ENCODE measurements at places on chromosomes 2 and 18.

DNA sequence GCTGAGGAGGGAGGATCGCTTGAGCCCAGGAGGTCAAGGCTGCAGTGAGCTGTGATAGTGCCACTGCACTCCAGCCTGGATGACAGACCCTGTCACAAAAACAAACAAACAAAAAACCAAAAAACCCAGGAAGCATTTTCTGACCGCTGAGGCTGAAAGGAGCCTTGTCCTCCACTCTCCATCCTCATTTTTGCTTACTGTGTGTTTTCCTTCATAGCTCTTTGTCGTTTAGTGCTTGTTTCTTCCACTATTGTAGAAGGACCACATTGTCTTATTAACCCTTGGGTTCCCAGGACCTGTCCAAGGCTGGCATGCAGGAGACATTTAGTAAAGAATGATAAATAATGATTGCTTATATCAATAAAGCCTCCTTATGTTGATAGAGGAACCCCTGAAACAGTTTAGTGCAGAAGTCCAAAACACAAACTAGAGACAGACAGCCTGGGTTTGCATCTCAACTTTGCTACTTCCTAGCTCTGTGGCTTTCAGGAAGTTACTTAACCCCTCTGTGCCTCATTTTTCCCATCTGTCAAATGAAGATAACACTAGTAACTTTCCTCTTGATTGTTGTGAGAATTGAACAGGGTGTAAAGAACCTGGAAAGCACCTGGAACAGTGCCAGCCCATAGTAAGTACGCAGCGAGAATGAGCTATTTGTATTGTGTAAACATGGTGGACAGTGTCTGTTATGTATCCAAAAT is 126.0 kb downstream of the LPIN1 start:
- DNase-seq = no peak

- no peak for DNase-seq
Measured at GRCh38 chr2:207933396-207934065, 91.8 kb downstream of the PLEKHM3 start.

GRCh38 chr2:48414980-48415835 is 114.7 kb upstream of the STON1 start:
- DNase-seq = peak; percentile 18

- no peak for DNase-seq
Measured at GRCh38 chr2:112962308-112963175, 15.3 kb upstream of the IL36G start.

DNA sequence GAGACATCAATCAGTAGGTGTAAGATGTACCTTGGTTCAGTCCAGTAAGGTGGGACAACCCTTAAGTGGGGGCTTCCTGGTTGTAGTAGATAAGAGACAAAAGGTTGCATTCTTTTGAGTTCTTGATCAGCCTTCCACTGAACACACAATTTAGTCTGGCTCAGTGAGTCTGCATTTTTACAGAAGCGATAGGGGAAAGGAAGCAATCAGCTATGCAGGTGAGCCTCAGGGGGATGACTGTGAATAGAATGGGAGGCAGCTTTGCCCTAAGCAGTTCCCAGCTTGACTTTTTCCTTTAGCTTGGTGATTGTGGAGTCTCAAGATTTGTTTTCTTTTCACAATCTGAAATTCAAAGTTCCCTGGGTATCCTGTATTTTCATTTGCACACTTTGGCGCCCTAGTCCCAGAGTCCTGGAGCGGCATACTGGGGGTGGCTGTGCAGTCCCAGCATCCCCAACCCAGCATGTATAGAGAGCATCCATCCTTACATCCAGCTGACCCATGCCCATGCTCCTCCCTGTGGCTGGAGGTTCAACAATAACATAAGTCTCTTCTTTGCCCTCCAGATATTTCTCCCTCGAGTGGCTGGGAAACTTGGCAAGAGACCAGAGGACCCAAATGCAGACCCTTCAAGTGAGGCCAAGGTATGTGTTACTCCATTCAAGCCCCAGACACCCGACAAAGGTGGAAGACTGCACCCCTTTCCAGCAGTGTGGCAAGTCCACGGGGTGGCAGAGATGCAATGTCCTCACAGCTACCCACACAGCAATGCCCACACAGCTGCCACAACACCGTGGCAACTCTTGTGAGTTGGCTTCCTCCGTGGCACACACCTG is 20.1 kb upstream of the PRLH start:
- no peak for DNase-seq

DNA sequence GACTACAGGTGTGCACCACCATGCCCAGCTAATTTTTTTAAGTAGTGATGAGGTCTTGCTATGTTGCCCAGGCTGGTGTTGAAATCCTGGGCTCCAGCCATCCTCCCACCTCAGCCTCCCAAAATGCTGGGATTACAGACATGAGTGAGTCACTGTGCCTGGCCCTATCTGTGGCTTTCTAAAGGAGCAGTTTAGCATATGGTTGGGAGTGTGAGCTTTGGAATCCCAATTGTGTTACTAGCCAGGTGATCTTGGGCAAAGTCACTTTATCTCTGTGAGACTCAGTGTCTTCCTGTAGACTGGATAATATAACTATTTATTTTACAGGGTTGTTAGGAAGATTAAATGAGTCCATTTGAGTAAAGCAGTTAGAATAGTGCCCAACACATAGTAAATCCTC is 19.8 kb upstream of the SMAD4 start:
- no peak for DNase-seq

GRCh38 chr2:60335533-60336237 is 217.8 kb downstream of the BCL11A start:
- no peak for DNase-seq

GRCh38 chr2:181586569-181587081 is 70.3 kb downstream of the CERKL start:
- no peak for DNase-seq

GRCh38 chr2:208033701-208034502 is 8.6 kb upstream of the PLEKHM3 start:
- peak; percentile 54 for DNase-seq

DNA sequence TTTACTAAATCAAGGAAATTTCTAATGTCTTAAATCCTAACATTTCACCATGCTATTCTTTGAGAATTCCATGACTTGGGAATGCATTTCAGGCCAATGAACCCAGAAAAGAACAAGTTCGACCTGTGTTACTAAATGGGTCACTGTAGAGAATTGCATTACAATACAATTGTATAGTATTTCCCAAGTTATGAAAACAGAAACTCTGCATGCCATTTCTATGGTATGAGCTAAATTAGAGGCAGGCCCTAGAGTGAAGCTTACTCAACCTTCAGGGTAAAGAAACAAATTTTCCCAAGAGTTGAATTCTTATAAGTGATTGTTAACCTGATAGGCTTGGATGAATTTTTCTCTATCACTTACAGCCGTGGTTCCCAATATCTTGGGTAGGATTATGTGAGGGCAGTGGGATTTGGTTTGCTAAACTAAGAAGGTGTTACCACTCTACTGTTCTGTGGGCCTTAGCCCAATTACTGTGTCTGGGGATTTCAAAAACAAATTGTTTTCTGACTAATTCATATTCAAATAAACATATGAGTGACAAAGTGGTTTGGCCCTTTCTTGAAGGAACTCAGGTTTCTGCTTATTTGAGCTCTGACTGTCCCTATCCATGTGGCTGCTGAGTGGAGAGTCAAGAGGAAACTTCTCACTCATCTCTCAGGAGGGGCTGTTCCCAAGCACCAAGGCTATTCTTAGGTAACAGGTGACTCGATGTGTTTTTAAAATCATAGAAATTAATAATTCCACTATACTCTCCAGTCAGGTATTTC is 11.2 kb upstream of the SERPINB7 start:
- no peak for DNase-seq

DNA sequence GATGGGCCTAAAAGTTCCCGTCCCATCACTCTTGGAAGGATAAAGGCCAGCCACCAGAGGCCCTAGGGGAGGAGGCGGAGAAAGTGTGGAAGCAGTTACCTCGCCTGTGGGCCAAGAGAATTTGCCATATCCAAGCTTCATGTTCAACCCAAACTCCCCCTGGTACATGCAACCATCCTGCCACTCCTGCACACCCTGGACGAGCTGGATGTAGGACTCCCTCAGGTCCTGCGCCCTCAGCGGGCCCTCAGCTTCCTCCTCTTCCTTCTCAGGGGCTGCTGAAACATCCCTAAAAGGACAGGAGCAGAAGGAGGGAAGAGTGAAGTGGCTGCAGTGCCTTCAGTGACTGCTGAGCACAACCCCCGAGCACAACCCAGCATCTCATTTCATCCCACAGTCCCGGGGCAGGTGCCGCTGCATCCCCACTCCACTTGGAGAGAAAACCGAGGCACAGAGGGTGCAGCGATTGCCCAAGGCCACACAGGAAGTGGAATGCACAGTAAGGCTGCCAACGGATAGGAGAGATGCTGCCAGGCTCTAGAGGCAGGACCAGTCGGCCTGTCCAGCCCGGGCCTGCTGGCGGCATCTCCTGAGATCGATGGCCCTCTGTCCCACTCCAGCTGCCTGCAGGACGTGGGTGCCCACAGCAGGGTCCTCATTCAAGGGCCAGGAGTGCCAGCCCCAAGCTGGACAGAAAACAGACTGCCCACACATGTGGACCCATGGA is 2.9 kb downstream of the ANKMY1 start:
- DNase-seq = no peak

- DNase-seq = no peak
Measured at GRCh38 chr18:5746844-5747243, 148.5 kb downstream of the TMEM200C start.

DNA sequence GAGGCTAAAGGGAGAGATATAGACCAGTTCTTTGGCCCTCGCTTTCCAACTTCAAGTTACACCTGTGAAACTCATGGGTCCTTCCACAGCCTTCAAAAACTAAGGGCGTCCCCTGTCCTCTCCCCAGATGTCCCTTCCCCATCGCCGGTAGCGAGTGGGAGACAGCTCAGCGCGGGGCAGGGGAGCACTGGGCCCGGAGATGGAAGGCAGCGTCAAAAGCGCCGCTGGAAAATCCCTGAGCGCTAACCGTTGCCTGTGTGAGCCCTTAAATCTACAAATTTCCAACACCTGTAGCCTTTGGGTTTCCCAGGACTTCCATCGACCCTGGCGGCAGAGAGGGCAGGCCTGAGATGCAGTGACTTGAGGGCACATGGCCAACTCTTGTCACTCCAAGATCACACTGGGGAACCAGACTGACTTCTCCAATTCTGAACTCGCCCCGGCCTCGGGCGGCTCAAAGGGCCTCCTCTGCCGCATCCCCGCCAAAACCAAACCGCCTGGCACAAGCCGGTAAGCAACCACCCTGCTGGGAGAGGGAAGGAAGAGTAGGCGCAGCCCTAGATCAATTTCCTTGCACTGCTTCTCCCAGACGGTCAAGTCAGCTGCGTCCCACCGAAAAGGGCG is 879 bp upstream of the EPAS1 start:
- peak; percentile 27 for DNase-seq

GRCh38 chr2:136517716-136518115 is 247.6 kb upstream of the THSD7B start:
- no peak for DNase-seq

- DNase-seq = no peak
Measured at GRCh38 chr2:180846756-180847472, 133.5 kb upstream of the UBE2E3 start.

GRCh38 chr18:2121224-2121623 is 450.1 kb downstream of the METTL4 start:
- no peak for DNase-seq

DNA sequence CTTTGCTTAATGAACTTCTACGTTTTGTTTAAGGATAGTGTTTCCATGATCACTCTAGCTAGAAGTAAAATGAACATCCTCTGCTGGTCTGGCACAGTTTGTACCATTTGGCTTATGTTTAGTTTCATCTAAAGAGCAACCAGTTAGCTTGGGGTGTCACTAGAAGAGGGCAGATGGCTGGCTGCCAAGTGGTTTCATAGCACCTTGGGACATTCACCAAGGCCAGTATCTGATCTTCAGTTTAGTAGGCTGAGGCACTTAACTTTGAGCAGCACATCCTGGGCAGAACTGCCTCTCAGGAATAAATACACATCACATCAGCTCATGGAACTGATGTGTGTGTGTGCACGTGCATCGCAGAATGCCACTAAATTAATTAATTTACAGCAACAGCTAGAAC is 68.4 kb downstream of the NXPH2 start:
- DNase-seq = no peak

All from CD4-positive, alpha-beta T cell treated with Interleukin-17A for 4 hours (primary cell).